ENCODE measurements at places on chromosomes 7 and 10.
A peak's percentile ranks its signal among the peaks of the same experiment; 100 is the strongest.

DNA sequence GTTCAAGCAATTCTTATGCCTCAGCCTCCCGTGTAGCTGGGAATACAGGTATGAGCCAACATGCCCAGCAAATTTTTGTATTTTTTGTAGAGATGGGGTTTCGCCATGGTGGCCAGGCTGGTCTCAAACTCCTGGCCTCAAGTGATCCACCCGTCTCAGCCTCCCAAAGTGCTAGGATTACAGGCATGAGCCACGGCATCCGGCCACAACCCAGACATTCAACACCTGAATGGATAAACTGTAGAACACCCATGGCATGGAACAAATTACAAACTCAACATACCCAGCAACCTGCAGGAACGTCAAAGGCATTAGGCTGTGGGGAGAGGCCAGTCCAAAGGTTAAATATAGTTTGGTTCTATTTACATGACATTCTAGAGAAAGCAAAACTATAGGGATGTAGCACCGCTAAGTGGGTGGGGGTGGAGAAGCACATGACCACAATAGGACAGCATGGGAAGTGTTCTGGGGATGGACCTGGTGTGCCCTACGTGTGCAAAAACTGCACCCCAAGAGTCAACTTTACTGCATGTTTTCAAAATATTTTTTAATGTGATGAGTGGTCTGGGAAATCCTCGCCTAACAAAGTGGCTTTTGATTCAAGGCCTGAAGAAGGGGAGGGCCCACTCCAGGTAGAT is 6.5 kb upstream of the PGAM2 start:
- DNase-seq = no peak

DNA sequence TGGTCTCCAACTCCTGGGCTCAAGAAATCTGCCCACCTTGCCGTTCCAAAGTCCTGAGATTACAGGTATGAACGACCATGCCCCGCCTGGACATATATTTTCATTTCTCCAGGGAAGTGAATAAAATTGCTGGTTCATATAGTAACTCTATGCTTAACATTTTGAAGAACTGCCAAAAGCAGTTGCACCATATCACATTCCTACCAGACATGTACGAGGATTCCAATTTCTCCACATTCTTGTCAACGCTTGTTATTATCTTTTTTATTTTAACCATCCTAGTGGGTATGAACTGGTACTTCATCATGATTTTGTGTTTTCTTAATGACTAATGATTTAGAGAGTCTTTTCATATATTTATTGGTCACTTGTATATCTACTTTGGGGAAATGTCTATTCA is 21.9 kb upstream of the CPN1 start:
- DNase-seq = no peak

DNA sequence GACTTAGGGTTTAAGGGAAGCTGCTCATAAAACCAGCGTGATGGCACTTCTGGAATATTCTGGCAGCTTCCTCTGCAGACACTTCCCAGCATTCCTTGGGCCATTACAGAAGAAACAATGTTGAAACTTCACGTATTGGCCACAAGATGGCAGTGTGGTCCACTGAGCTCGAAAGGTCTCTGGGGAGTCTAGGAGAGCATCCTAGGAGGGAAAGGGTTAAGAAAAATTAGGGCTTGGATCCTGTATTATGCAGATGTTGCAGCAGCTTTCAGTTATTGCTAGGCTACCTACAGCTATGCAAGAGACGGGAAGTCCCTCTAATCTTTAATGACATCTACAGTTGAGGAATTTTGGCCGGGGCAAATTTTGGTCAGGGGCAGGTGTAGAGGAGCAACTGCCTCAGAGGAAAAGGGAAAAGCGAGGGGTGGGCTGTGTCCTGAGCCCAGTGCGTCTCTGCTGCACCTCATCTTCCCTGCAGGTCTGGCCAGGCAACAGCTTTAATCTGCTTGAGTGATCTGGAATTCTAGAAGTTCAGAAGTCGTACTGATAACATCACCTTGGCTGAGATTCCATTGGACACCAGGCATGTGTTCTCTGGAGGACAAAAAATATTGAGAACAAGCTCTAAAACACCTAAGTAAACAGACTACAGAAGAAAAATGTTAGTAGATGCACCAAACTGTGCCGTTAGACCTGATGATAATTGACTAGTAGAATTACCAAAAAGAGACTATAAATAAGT is 220.8 kb upstream of the PRSS58 start:
- DNase-seq = no peak

DNA sequence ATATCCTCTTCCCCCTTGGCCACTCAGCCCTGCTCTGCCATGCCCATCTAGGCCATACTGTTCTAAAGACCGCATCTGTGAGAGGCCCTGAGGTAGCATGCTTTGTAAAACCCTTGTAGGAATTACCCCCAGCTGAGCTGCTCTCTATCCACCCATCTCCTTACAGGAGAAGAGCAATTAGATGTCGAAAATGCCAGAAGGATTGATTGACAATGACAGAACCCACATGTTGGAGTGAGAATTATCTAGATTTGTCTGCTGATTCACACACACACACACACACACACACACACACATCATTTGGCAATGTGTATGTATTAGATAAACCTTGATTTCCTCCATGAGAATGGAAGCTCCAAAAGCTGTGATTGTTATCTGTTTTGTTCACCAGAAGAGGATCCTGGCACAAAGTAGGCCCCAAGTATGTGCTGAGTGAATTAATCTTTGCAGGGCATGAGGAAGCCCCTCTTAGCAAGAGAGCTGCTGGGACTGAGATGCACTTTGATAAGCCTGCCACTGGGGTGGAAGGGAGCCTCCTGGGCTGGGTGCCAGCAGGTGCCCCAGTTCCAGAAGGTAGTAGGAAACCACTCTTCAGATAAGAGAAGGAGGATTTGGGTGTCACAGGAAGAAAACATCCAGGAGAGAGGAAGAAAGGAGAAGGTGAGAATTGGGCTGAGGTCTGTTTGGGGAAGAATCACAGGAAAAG is 187.5 kb upstream of the ADO start:
- no peak for DNase-seq

- DNase-seq = no peak
Observed at GRCh38 chr10:21732067-21732772, 198.2 kb downstream of the MLLT10 start.

DNA sequence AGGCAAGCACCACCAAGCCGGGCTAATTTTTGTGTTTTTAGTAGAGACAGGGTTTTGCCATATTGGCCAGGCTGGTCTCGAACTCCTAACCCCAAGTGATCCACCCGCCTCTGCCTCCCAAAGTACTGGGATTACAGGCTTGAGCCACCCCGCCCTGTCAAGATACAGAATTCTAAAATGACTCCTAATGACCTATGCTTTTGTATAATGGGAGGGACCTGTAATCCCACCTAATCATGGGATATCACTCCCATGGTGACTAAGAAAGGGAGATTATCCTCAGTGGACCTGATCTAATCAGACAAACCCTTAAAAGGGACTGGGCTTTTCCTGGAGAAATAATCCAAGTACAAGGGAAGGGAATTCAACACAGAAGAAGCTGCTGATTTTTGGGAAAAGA is 28.8 kb downstream of the SAMD8 start:
- DNase-seq = no peak

- no peak for DNase-seq
Observed at GRCh38 chr10:129321727-129322126, 145.3 kb upstream of the MGMT start.

GRCh38 chr7:107078517-107078966 is 34.0 kb downstream of the PRKAR2B start:
- peak; percentile 16 for DNase-seq

DNA sequence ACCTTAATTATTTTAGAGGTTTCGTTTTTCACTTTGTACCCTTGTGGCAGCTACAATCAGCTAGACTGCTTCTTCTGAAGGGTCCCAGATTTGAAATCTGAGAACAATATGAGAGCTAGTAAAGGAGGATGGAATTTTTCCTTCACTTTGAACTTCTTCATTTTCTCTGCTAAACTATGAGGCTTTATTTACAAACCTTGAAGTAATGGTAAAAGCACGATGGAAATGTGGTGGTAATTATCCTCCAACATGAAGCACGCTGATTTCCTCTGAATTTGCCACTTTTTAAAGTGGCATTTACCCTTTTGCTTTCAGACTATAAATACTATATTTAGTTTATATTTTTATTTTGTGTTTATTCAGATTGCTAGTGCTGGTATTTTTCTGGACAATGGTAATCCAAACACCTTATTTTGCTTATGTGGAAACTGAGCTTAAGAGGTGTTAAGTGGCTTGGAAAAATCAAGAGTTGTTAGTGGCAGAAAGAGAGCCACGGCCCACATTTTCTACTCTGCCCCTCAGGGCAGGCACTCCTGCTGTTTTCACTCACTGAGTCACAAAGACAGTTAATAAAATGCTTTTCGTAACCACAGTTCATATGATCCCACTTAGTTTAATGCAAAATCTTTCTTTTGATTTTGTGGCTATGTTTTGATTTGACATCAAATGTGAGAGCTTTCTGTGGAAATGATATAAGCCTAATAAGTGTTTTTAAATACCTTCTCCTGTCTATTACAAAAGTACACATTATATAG is 2.7 kb downstream of the SSMEM1 start:
- no peak for DNase-seq

DNA sequence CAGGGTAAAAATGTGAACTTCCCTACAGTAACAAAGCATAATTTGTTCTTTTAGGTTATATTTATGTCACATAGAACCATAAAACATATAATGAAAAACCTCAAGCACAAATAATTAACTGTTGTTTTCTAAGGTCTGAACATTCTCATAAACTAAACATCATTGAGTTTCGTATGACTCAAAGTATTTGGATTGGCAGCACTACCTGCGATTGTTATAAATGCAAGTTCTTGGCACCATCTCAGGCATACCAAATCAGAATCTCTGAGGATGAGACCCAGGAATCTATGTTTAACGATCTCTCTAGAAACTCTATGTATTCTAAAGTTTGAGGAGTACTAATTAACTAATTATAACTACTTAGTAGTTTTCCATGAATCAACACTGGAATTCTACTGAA is 22.5 kb downstream of the ORC5 start:
- no peak for DNase-seq

DNA sequence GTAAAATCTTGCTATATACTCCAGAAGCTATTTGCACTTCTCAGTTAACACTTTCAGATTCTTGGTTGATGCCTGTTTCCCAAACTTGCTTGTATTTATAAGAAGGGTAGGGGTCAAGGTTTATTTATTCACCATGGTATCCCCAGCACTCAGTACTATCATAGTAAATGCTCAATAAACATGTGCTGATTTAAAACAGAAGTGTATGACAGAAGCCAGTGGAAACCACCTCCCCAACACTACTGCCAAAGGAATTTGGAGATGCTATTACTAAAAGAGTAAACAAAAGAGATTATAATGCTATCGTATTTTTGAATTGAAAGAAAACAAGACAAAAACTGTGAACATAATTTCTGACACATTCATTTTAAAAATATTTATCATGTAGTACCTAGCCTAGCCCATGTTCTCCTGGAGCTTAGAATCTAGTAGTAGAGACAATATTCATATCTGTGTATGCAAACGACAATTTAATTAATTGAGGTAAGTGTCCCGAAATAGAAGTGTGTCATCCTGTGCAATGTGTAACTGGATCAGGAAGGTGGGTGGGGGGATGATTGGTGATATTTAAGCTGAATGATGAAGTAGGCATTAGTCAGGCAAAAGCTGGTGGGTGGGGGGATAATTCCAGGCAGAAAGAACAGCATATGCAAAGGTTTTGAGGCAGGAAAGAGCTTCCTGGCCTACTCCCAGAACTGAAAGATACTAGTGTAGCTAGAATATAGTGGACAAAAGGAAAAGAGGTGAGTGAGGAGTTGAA is 77.5 kb downstream of the HGF start:
- DNase-seq = no peak

GRCh38 chr10:79066411-79067240 is 2.1 kb upstream of the ZMIZ1 start:
- DNase-seq = no peak

DNA sequence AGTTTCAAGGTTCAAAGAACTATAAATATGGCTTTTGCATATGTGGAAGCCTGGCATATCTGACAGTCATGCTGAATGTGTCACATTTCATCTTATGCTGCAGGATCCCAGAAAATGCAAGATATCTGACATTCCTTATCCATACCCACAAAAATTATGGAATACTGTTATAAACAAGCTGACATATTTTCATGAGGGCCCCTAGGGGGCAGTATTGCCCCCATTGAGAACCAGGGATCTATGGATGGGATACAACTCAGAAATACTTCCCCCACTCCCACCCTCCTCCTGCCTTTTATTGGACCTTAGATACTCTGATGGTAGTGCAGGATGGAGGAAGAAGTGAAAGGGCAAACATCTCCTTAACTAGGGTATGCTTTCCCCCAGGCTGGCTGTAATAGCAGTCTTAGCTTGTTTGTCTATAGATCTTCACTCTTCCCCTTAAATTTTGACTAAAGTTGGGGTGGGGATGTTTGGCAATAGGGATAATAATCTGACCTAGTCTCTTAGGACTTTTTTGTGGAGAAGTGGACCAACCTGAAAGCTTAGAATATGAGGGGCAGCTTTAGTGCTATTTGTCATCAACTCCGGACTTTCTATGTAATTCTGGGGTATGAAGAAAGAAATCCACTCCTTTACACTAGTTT is 3.5 kb upstream of the GNGT1 start:
- DNase-seq = no peak

DNA sequence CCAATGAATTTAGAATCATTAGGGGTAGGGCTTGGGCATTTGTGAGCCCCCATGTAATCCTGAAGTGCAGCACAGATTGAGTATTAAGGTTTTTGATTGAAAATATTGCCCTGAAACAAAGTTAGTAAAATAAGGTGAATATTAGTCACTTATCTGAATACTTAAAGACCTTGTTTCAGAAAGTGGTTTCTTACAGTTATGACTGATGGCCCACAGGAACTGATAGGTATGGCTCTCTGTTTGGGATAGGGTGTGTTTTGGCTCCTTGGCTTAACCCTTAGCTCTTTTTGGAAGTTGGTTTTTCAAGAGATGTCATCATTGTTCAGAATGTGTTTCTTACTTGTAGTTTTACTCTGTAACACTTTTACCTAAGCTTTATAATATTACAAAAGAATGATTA is 34.8 kb downstream of the MDFIC start:
- no peak for DNase-seq

DNA sequence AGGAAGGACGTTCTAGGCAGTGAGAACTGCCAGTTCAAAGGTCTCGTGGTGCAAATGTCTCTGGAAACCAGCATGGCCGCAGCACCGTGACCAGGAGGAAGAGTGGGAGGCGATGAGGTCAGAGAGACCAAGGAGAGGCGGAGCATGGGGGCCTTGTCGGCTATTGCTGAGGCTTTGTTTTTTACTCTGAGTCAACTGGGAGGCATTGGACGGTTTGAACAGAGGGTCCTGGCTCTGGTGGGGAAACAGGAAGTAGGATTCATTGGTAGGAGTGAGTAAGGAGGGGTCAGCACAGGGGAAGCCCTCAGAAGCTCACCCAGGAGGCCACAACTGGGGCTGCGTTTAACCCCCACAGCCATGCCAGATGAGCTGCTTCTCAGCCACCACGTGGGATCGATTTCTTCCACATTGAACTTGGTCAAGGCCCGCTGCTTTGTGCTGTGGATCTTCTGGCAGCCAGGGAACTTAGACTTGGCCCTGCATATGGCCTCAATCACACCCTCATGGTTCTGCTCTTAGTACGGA is 22.2 kb upstream of the SH2B2 start:
- no peak for DNase-seq

GRCh38 chr10:99598781-99599509 is 21.3 kb downstream of the SLC25A28 start:
- no peak for DNase-seq
